NCI-H226 (cell line): ENCODE measurements at places on chromosomes 6 and 20.

DNA sequence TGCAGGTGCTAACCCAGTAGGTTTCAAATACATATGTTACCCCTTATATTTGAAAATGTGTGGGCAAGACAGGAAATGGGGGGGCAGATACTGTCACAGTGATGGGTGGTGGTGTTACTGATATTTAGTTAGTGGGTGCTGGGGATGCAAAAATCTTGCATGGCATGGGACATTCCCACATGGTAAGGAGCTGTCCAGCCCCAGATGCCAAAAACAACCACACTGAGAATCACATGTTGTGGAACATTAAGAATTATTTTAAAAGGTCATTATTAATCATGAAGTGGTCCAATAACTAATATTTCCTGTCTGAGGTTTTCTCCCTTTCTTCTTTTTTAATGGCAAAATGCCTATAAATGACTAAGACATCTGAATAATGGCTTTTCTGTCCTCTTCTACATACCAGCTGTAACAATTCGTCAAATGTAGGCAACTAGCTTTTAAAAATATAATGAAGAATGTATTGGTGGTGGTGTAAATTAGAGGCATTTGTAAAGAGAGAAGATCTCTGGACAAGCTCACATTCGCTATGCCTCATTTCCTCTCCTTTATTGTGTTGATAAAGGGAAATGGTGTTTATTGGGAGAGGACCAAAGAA lies 57.3 kb upstream of the SLC35B3 start:
- DNase-seq, result no peak

DNA sequence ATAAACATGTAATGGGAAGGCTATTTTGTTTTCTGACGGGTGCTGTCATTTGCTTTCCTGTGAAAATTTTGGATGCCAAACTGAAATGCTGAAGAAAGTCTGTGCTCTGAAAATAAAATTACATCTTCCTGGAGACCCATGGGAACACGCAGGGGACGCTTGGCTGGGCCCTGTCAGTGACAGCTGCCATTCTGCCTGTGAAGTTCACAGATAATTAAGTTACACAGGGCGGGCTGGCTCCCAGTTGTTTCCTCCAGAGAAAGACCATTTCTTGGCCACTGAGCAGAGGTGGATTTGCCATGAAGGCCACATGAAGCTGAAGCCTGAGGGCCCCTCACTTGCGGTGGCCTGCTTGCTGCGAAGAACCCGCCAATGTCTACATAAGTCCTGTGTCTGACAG lies 93.5 kb downstream of the TMEM170B start:
- DNase-seq, result no peak

DNA sequence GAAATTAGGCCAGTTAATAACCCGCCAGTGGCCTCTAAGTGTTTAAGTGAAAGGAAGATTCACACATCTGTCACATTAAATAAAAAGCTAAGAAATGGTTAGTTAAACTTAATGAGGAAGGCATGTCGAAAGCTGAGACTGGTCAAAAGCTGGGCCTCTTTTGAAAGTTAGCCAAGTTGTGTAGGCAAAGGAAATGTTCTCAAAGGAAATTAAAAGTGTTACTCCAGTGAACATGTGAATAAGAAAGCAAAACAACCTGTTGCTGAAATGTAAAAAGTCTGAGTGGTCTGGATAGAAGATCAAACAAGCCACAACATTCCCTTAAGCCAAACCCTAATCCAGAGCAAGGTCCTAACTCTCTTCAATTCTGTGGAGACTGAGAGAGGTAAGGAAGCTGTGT lies 10.9 kb upstream of the MTRF1L start:
- DNase-seq, result no peak

- no peak for DNase-seq
These were observed 35.3 kb downstream of the KIAA0408 start for GRCh38 chr6:127423921-127424320.

DNA sequence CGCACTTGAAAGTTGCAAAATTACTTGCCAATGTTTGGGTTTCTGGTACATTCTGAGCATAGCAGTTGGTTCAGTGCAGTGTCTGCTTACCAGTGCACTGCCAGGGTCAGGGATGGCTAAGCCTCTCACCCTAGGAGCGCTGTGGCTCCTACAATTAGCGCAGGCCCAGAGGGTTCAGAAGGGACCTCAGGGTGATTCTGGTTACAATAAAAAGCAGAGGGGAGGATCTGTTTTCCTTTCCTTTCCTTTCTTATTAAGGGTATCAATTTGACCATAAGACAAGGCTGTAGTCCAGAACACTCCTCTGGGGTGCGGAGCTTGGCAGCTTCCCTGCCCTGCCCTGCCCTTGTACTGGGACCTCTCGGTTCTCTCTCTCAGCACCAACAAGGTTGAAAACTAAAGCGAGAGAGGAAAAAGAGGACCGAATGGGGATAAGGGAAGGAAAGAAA lies 2.6 kb downstream of the MAFB start:
- DNase-seq, result no peak

- DNase-seq, result no peak
These were observed 30.9 kb downstream of the TOX2 start for GRCh38 chr20:43945391-43946205.

DNA sequence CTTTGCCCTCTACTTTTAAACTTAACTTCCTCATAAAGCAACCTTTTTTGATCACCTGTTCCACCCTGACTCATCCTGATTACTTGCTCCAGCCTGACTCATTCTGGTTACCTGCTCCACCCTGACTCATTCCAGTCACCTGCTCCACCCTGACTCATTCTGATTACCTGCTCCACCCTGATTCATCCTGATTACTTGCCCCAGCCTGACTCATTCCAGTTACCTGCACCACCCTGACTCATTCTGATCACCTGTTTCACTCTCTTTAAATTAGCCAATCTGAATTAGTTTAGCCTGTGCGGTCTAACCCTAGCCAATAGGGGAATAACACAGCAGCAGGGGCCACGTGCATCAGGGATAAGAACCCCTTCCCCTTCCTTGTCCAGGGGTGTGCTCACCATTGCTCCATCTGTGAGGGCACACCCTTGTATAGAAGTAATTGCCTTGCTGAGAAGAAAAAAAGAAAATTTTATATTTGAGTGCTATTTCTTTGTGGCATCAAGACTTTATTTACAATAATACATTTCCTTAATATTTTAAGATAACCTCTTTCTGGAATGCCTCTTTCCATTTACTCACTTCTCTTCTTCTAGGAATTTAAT lies 17.9 kb downstream of the HLA-G start:
- peak; percentile 33 for DNase-seq

DNA sequence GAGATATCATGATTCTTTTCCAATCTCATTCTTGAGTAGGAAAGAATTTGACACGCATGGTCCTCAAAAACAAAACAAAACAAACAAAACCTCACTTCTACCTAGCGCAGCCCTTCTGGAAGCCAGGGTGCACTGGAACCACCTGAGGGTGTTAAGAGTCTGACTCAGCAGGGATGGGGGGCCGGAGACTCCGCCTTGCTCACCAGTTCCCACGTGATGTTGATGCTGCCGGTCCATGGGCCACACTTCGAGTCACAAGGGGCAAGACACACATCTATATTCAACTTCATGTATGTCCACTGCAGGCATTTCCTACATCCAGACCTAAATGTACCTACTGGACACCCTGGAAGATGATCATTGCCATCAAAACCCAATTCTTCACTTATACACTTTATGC lies 30.4 kb downstream of the BFSP1 start:
- no peak for DNase-seq

- DNase-seq, result peak; percentile 26
These were observed 26.2 kb downstream of the BCAS1 start for GRCh38 chr20:54044156-54044555.

DNA sequence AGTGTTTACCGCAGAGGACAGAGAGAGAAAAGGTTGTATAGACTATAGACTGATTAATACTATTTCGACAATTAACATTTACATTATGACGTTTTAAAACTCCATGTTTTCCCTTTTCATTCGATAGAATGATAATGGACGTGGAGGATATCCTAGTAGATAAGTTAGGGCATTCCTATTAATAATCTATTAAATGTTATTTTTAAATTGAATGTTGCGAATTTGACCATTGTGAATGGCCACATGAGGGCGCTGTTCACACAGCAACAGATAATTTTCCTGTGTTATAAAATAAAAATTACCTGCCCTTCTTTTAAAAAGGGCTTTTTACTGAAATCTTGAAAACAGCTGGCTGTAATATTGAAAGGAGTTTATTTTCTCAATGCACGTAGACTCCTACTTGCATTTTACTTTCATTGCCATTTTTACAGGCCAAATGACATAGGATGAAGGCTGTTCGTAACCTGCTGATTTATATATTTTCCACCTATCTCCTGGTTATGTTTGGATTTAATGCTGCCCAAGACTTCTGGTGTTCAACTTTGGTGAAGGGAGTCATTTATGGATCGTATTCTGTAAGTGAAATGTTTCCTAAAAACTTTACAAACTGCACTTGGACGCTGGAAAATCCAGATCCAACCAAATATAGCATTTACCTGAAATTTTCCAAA lies 3.3 kb downstream of the ADGRB3 start:
- DNase-seq, result no peak

GRCh38 chr6:44475417-44475778 lies 87.9 kb downstream of the CDC5L start:
- no peak for DNase-seq

DNA sequence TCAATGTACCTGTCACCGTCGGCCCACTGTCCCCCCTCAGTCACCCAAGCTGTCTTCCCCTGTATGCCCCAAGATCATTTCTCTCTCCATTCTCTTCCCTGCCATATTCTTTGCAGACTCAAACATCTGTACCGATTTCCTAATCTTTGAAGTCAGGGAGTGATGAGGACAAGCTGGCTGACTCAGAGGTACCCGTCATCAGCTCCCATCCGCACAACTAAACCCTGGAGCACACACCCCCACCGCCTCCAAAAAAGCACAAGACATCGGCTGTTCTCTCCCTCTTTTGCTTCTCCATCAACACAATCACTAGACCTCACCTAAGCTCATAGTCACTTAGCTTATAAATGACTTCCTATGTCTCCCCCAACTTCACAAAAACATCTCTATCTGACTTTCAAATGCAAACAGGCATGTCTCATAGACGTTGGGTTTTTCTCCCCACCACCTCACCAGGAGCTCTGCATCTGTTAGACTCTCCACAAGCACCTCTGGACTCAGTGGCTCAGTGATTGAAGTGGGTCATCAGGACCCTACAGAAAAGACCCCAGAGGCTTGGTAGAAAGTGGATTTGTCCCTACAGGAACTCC lies 11.5 kb upstream of the NFATC2 start:
- no peak for DNase-seq

DNA sequence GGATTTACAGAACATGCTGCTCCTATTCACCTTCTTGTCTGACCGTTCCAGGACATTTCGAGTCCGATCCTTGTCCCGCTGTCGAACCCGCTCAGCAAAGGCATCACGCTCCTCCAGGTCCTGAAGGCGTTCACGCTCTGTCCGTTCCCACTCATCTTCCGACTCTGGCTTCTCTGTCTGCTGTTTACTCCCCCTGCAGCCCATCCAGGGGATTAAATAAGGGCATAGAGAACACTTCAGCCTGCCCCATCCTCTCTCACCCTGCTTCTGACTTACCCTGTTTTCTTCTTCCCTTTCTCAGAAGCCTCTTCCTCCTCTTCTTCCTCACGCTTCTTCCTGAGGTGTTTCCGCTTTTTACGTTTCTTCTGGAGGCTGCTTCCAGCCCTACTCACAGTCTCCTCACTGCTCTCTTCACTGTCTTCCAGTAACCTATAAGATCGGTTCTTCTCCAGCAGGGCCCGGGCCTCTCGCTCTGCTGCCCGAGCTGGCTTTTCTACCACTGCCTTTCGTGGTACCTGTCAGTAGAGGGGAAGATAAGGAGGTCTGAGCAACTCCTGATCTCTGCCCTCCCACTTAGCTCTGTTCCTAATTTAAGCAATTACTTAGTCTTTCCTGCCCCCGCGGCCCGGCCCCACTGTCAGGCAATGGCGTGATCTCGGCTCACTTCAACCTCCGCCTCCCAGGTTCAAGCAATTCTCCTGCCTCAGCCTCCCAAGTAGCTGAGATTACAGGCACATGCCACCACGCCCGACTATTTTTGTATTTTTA lies 1.9 kb downstream of the DHX16 start:
- no peak for DNase-seq

DNA sequence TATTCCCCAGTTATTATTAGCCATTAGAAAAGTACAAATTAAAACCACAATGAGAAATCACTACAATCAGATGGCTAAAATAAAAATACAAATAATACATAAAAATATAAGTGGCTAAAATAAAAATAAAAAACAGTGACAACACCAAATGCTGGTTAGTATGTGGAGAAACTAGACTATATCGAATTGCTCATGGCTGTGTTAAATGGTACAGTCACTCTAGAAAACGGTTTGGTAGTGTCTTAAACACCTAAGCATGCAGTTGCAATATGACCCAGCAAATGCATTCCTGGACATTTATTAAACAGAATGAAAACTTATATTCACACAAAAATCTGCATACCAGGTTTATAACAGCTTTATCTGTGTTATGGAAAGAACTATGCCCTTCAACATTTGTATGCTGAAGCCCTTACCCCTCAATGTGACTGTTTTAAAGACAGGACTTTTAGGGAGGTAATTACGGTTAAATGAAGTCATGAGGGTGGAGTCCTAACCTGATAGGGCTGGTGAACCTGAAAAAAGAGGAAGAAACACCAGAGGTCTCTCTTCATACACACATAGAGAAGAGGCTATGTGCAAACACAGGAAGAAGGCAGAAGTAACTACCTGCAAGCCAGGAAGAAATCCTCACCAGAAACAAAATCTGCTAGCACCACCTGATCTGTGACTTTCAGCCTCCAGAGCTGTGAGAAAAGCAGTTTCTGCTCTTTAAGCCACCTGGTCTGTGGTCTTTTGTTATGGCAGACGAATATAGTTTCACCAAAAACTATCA lies 84.9 kb downstream of the ASCC3 start:
- no peak for DNase-seq

DNA sequence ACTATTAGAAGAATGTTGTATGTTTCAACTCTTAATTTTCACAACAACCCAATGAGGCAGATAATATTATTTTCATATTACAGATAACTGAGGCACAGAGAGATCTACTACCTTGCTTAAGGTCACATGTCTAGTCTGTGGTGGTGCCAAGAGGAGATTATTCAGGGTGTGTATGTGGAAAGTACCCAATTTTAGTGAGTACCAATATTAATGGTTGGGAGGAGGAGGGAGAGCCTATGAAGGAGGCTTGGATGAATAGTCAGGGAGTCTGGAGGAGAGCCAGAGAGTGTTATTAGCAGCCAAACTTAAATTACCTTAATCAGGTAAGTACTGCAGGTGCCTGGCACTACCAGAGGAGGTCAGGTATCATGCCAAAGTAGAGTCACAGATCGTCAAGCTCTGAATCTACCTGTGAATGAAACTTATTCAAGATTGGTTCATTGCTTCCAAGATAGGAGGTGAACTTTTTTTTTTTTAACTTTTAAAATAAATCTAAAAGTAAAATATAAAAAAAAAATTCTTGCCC lies 10.9 kb upstream of the CALHM6 start:
- no peak for DNase-seq
